Stimulated activated CD4-positive, alpha-beta T cell treated with anti-CD3 and anti-CD28 coated beads, Interleukin-4, amount 100 ng/mL, for 1 hour (primary cell): ENCODE measurements at places on chromosomes 7 and 10.

DNA sequence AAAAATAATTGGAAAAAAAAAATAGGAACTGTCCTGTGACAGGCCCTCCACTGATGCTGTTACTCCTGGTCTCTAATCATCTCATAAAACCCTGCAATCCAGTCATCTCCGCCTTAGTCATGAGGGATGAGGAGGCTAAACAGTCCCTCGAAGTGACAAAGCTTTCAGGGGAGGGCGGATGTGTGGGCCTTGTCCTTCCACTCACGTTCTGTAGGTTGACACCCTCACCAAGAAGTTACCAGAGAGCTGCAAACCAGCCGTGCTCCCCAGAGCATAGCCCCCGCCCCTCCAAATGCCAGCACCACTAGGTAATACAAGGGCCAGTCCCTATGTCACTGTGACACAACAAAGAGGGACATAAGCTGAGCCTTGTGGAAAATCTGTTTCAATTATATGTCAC, 11.9 kb downstream of the COBL start:
- DNase-seq = no peak

- DNase-seq = no peak
Measured at GRCh38 chr10:13994932-13995331, 335.8 kb downstream of the FRMD4A start.

DNA sequence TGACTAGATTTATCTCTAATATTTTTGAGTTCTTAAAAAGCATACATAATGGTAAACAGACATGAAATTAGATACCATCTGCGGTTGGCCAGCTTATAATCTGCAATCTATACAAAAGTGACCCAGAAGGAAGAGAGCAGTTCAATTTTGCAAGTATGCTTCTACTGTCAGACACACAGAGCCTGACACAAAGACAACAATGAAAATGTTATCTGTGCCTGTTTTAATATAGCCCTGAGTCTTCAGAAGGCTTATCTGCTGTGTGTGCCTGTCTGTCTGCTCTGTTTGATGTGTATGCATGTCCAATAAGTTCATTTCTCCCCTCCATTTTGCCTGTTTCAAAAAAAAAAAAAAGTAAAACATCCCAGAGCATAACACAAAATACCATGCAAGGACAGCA, 73.3 kb upstream of the FHIP2A start:
- no peak for DNase-seq

DNA sequence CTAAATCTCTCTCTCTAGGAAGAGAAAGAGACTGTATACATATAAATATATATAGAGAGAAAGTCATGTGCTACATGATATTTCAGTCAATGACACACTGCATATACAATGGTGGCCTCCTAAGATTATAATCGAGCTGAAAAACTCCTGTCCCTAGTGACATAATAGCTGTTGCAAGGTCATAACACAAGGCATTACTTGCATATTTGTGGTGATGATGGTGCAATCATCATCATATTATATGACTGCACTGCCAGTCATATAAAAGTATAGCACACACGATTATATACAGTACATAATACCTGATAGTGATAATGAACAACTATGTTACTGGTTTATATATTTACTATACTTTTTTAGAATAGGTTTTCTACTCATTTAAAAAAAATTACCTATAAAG, 316.7 kb downstream of the FGFR2 start:
- DNase-seq = no peak

GRCh38 chr7:91347290-91347689, 83.1 kb downstream of the FZD1 start:
- no peak for DNase-seq

GRCh38 chr7:2720024-2720423, 32.0 kb downstream of the AMZ1 start:
- peak; percentile 27 for DNase-seq

- DNase-seq = no peak
Measured at GRCh38 chr7:75611557-75612178, 119.5 kb downstream of the SPDYE5 start.

DNA sequence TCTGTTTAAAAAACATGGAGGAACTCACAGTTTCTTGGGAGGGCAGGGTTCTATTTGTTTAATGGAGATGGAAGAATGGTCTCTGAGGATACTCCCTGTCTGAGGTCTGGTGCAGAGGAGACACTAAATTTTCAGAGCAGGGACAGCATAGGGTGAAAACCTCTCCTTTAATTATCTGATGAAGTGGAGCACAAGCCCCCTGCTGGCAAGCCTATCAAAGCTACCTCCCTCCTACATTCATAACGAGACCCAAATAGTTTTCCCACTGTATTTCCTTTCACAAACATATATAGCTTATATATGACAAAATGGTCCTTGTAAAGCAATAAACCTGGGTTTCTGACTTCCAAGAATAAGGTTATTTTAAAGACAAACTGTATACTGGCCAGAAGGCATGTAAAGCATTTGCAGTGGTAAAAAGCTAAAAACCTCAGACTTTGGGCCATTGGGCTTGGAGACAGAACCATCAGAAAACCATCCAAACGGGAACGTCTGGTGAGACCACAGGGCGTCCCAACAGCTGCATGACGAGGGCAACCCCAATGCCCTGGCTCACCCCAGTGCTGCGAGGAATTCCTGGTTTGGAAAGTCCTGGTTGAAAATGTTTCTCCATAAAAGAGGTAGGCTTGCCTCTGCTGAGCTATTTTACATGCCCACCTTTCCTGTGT, 201.3 kb downstream of the FANK1 start:
- no peak for DNase-seq

GRCh38 chr7:148547951-148548350, 42.6 kb upstream of the C7orf33 start:
- no peak for DNase-seq

GRCh38 chr7:32890010-32890792, 1.4 kb downstream of the KBTBD2 start:
- no peak for DNase-seq

DNA sequence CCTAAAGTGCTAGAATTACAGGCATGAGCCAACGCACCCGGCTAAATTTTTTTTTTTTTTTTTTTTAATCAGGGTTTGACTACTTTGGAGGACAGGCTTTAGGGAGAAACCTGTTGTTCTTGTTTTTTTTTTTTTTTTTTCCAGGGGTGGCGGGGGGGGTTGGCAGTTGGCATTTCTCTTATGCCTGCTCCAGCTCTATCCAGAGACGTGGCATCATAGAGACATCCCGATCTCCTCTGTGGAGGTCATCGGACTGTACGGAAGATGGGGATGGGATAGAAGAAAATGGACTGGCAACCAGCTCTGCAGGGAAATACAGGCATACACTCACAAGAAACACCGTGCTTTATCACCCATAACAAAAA, 130.8 kb downstream of the PRPF18 start:
- no peak for DNase-seq

DNA sequence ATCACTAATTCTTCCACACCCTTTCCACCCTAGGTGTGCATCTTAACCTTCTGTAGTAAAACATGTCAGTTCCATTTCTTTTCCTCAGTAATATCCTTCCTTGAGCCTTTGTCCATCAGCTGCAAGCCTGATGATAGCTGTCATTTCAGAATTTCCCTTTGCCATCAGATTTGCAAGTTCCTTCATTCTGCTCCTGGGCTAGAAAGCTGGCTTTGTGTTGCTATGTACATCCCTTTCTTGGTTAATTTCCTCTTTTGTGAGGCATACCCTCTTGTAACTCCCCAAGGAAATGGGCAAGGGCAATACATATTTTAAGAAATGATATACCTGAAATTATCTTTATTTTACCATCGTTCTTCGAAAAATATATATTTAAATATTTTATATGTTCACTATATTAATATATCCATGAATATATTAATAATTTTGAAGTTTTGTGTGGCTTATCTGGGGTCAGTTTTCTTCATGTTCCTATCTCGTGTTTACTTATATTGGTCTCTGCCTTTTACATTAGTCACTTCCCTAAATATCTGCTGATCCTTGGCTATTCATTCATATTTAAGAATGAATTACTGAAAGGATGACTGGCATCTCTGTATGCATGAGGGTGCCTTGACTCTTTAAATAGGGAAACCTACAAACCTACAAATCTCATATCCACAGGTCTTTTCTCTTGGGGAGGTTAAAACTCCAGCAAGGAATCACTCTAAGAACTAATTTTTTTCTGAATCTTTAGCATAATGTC, 143.8 kb downstream of the ZNF22 start:
- no peak for DNase-seq

- DNase-seq = no peak
Measured at GRCh38 chr7:105719395-105719794, 138.1 kb upstream of the EFCAB10 start.

DNA sequence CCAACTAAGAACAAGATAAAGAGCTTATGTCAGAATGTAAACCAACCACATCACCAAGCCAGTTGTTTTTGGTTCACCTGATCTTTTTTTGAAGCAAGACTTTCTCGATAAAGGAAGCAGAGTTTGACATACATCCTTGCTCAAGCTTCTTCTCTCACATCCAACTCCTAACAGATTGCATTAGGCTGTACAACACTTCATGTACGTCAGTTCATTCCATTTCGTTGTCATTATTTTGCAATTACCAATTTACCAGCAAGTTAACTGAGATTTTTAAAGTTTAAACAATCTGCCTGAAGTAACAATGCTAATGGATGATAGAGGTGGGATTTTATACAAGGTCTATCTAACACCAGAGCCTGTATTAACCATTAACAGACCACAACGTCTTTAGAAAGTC, 41.0 kb downstream of the NRAP start:
- DNase-seq = no peak

DNA sequence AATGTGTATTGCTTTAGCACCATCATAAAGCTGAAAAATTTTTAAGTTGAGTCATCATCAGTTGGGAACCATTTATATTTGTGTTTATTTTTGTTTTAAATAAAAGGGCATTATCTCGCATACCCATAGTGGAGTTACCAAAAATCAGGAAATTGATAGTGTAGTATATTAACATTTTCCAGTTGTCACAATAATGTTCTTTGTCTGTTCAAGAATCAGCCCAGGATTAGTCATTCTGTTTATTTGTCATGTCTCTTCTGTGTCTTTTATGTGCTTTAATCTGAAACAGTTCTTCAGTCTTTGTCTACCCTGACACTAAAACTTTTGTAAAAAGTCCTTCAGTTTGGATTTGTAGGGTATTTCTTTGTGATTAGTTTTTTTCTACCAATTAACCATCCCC, 827.8 kb upstream of the ZWINT start:
- DNase-seq = no peak

DNA sequence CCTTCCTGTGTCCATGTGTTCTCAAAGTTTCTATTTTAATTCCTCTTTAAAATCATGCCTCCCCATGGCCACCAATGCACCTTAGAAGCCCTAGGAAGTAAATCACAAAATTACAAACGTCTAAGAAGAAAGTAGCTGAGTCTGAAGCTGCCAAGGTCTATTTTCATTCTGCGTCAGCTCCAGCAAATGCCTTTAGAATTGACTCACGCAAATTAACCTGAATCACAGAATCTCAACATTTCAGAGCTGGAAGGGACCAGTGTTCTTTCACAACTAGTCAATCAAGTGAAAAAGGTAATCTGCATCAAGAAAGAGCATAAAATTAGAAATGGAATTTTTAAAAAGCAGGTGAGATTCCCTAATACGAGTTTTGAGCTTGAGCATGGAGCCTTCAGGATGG, 1017.6 kb downstream of the SORCS3 start:
- DNase-seq = no peak

DNA sequence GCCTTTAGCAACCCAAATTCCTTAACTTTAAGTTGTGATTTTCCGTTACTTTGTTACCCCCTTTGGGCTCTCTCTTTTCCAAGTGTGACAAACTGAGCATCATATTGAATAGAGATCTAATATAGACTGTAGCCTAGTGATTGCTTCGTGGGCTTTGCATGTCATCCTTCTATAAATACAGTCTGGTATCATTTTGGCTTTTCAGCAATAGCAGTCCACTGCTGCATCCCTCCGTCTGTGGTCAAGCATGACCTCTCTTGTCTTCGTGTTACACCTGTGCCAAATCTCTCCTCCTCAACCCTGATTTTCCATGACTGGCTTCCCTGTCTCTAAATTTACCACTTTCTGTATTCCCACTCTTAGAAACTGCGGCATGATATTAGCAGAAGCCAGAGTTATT, 53.8 kb upstream of the AGK start:
- no peak for DNase-seq

- no peak for DNase-seq
Measured at GRCh38 chr10:31467791-31468535, 148.9 kb downstream of the ZEB1 start.

- DNase-seq = no peak
Measured at GRCh38 chr7:84647797-84648757, 453.5 kb upstream of the SEMA3A start.

DNA sequence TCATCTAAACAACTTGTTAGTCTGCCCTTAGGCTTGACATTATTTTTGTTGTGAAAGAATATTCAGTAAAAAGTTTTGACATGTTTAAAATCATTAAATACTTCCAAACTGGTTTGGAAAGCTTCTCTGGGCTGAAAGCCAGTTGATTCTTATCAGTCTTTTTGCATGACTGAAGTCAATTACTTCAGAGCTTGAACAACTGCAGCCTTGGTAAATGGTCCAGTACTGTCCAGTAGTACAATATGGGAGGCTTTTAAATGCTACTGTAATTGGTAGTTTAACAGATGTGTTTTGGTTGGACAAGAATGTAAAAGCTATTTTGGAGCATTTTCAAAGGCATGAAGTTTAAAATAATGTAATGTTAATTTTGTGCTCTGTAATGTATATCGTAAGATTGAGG, 103.4 kb downstream of the SDK1 start:
- DNase-seq = no peak

- no peak for DNase-seq
Measured at GRCh38 chr10:101000915-101001658, 1.5 kb downstream of the LZTS2 start.

- DNase-seq = no peak
Measured at GRCh38 chr7:33422825-33423645, 293.7 kb downstream of the BBS9 start.

DNA sequence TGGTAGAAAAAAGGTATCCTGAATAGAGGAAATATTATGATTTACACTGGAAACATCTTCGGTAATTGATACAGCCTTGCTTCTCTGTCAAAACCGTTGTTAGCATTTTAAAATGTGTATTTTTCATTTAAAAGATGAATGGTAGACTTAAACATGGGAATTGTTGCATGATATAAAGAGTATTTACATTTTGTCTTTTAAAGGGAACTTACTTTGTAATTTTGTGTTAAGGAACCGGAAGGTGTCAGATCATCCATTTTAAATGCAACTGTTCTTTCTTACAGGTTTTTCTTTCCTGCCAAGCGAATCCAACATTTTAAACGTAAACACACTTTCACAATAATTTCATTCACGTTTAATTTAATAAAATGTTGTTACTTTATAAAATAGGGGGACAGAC, 1.8 kb upstream of the IGF2BP3 start:
- no peak for DNase-seq

DNA sequence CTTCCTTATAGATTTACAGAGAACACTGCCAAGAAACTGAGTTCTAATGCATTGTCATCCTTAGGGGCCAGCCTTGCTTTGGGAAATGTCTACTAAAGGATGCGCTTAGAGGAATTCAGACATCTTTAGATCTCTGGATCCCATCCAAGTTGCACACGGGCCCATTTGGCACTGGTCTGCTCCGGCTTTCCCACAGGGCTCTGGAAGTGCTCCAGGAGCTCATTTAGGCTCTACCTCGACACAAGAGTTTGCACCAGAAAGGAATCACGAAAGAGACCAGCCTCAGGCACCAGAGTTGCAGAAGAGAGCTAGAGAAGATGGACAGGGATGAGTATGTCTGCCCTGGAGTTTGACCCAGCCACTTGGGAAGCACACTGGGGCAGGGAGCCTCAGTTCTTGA, 150.1 kb upstream of the TMEM72 start:
- no peak for DNase-seq

- DNase-seq = no peak
Measured at GRCh38 chr7:805261-805660, 27.0 kb upstream of the SUN1 start.

GRCh38 chr7:93736668-93737369, 153.7 kb downstream of the TFPI2 start:
- no peak for DNase-seq
